T-helper 2 cell treated with Interferon-gamma antibody and Interleukin-4, amounts not matched to agents 5 μg/mL and 100 μg/mL, for 36 hours (primary cell): ENCODE measurements at places on chromosomes 1 and 21.

GRCh38 chr1:47448462-47449222 is 10.8 kb downstream of the FOXD2 start:
- DNase-seq, result no peak

DNA sequence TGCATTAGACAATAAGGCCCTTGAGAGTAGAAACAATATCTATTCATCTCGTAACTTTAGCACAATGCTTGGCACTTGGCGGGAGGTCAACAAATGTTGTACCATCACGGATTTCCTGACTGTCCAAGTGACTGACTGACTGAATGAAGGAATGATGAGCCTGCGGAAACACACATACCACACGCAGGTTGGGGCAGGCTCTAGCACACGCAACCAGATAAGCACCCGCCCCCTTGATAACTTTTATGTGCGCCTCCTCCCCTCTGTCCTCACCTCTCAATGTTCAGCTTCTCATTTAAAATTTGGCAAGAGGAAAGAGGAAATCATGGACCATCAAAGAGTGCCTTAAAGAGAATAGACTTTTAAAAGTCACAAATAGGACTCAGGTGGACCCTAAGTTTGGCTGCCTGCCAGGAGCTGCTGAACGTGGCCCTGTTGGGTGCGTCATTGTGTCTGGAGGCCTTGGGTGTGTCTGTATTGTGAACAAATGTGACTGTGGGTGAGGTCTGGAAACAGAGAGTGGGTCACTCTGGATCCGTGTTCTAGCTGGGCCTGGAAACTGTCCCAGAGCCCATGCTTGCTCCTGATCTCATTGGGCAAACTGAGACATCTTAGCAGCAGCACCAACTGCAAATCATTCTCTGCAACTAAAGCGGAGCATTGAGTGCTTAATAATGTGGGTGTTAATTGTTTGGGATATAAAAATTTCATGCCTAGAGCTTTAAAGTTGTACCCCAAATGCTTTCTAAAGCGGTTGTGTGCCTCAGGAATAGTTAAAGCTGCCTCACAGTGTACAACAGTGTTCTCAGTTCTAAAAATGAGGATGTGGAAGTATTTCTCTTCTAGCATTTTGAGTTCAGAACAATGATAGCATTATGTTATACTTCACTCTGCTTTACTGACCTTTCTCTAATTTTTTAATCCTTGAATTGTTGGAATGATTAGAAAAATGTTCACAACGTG is 47.6 kb upstream of the ABCG1 start:
- DNase-seq, result no peak

DNA sequence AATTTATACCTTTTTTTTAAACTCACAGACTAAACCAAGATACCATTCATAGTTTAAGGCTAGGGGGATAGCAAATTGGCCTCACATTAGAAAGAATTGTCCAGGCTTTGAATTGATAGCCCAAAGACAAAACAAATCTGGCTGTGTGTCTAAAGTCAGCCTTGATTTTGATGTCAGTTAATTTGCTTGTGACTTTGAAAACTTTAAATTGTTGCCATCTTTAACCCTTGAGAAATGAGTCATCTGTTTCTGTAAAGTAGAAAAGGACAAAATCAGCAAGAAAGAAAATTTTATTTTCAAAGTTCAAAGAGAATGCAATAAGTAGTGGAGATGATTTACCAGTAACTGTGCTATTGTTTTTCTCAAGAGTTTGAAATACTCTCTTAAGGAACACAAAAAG is 184.5 kb downstream of the RGS7 start:
- no peak for DNase-seq

GRCh38 chr1:151970128-151970527 is 23.5 kb downstream of the S100A10 start:
- no peak for DNase-seq
